ENCODE measurements at places on chromosomes 7 and 10.

GRCh38 chr7:75679060-75679459 is 59.7 kb downstream of the HIP1 start:
- no peak for DNase-seq

GRCh38 chr7:85464042-85464651 is 277.3 kb upstream of the SEMA3D start:
- no peak for DNase-seq

DNA sequence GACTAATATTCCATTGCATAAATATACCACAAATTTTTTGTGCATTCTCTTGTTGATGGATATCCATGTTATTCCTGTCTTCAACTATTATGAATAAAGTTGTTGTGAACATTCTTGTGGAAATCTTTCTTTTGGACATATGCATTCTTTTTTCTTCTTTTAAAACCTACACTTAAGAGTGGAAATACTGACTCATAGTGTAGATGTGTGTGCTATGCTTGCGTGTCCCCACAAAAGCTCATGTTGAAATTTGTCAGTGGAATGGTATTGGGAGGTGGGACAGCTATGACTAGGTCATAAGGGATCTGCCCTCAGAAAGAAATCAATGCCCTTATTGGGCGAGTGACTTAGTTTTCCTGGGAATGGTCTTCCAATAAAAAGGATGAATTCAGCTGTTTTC is 203.6 kb upstream of the PRSS58 start:
- no peak for DNase-seq

DNA sequence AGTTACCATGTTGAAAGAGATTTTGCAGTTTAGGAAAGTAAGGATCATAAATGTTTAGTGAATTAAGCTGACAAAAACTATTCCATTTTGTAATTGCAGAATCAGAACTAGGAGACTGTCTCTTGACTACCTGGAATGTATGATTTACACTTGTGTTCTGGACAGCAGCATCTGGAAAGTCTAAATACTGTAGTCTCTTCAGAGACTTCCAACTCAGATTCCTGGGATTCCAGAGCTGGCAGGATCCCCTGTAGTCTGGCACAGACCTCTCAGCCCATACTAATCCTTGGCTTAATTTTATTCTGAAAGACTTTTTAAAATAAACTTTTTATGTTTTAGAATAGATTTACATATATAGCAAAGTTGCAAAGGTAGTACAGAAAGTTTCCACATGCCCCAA is 452.7 kb downstream of the DPP6 start:
- no peak for DNase-seq

- DNase-seq, result no peak
Observed at GRCh38 chr7:100863406-100863950, 3.7 kb upstream of the TRIP6 start.

- DNase-seq, result no peak
Observed at GRCh38 chr7:17716816-17717215, 223.5 kb downstream of the SNX13 start.

DNA sequence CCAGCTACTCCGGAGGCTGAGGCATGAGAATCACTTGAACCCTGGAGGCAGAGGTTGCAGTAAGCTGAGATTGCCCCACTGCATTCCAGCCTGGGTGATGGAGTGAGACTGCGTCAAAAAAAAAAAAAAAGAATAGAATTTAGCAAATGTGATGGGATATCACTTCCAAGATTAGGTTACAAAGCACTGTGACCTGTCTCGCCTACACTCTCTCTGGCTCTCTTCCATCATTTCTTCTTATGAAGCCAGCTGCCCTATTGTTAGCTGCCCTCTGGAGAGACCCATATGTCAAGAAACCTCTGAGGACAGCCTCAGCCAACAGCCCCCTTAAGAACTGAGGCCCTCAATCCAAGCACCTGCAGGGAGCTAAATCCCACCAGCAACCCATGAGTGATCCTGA is 28.2 kb downstream of the ARHGAP21 start:
- DNase-seq, result no peak

- DNase-seq, result peak; percentile 90
Observed at GRCh38 chr7:133310232-133310862, 57.5 kb downstream of the EXOC4 start.

- DNase-seq, result no peak
Observed at GRCh38 chr10:76213876-76214275, 782.5 kb downstream of the LRMDA start.

DNA sequence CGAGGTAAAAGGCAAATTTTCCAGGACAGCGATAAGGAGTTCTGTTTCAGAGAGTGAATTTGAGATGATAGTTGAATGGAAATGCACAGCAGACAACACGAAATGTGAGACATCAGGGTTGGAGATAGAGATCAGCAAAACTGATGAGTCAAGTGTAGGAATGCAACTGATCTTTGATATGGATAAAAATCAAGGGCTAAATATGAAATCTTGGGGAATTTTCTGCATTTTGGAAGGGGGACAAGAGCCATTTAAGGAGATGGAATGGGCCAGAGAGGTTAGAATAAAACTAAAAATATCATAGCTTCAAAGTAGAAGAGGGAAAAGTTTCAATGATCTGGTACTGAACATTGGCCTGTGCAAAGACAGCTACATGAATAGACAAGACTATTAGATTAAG is 11.5 kb downstream of the CISD1 start:
- no peak for DNase-seq

- DNase-seq, result no peak
Observed at GRCh38 chr10:58486821-58487220, 25.9 kb upstream of the BICC1 start.

DNA sequence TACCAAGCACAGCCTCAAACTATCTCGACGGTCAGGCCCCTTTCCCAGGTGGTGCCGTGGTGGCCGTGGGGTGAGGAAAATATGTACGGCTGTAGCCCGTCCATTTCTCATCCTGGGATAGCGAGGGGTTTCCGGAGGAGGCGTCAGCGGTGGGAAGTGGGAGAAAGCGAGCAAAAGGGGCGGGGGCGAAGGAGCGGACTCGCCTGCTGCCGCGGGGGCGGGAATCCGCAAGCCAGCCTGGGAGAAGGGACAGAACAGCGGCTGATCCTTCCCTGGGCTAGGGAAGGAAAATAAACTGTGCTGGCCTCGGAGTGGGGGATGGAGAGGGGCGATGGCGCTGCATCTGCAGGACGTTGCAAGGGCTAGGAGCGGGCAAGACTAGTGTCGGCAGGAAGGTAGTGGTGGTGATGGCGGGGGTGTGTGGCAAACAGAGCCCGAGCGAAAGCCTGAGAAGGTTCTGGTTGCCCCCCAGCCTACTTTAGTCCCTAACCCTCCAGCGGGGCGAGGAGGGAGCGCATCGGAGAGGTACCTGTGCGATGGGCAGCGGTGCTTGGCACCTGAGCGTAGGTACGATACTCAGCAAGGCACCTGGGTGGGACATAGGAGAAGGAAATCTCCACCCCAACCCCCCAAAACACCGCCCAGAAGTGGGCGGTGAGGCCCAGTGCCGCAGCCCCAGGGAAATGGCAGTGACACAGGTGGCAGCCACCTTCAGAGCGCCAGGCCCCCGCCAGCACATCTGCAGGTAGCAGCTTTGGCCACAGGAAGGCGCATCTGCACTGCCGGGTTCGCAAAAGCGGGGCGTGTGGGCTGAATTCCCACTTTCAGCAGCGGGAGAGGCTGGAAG is 49.9 kb upstream of the STEAP1B start:
- DNase-seq, result peak; percentile 91

DNA sequence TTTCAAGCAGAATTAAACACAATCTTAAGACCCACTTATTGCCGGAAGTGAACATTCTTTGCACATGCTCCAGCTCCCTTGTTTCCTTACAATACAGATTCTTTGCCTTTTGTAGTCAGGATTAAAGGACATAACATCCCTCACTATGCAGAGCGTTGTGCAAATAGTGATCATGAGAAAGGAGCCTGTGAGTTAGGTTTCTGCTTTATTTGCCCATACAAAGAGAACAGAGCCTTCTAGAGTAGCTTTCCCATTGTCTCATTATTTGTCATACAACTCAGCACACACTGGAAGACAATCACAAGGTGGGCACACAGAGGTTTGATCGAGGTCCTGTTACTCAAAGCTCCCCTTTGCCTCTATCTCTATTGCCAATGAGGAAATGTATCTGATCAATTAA is 48.2 kb upstream of the WDR11 start:
- peak; percentile 48 for DNase-seq

DNA sequence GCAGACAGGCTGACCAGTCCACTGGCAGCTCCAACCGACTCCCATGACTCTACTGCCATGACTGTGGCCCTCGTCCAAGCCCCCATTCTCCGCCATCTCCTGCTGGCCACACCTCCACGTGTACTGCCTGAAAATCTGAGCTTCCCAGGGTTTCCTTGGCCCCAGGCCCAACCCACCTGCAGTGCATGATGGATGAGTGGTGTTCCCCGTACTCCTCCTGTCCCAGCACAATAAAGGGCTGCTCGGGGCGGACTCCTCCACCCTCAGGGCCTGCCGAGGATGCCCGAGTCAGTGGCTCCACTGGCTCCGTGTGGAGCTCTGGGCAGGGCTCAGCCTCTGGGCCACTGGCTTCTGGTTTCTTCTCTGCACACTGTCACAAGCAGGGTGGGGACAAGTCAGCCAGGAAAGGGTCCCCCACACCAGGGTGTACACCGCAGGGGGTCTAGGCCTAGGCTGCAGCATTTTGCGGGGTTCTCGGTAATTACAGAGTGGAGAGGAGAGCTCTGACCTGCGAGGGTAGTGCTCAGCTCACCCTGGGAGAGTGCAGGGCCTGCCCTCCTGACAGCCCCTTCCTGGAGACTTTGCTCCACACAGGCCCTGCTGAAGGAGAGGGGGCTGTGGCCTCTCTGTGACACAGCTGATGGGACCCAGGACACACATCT is 15.2 kb downstream of the WDR91 start:
- no peak for DNase-seq

GRCh38 chr10:28043941-28044340 is 45.1 kb upstream of the ODAD2 start:
- DNase-seq, result no peak

- DNase-seq, result no peak
Observed at GRCh38 chr10:77974396-77975074, 48.0 kb upstream of the DLG5 start.

DNA sequence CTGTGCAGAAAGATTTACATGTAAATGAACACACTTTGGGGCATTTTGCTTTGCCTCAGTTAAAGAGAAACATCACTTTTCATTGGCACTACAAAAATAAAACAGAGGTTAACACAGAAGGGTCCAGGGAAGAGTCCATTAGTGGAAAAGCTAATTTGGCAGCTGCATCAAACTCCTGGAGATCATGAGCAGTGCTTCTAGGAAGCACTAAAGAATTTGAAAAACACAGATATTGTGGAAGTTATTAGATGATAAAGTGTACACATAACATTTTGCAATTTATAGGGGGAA is 161.2 kb downstream of the LRRTM3 start:
- DNase-seq, result no peak

DNA sequence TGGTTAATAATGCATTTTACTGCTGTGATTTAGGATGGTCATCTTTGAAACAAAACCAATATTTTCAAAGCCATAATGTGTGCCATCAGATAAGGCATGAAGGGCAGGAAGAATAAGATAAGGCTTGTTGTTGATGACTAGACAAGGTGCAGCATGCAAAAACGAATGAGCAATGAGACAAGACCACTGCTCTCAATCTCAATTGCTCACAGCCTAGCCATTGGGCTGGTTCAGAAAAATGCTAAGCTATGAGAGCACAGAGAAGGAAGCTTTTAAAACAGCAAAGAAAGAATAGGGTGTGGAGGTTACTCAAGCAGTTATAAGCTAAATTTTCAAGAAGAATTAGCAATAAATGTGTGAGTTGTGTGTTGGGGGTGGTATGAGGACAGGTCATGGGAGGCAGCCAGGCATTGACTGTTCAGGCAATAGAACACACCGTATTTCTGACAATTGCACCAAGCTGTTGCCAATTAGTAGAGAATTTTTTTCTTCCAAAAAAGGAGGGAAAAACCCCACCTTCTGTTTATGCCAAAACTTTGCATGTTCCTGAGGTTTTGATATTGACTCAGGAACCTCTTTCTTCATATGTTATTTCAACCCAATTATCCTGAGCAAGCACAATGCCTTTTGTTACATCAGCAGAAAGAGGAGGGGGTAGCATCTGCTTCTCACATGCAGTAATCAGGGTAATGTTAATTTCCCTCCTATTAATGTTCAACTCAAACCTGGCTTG is 276.5 kb downstream of the HDAC9 start:
- no peak for DNase-seq

GRCh38 chr7:107581387-107582013 is 1.5 kb downstream of the BCAP29 start:
- DNase-seq, result no peak

GRCh38 chr10:21084700-21085099 is 187.6 kb upstream of the NEBL start:
- no peak for DNase-seq

- DNase-seq, result peak; percentile 94
Observed at GRCh38 chr7:99616359-99617191, at the start of gene ZSCAN25. TSS of gene ZSCAN25 (plus strand) at chr7:99616946. CDS start at chr7:99619607, 2,661 bp downstream.

DNA sequence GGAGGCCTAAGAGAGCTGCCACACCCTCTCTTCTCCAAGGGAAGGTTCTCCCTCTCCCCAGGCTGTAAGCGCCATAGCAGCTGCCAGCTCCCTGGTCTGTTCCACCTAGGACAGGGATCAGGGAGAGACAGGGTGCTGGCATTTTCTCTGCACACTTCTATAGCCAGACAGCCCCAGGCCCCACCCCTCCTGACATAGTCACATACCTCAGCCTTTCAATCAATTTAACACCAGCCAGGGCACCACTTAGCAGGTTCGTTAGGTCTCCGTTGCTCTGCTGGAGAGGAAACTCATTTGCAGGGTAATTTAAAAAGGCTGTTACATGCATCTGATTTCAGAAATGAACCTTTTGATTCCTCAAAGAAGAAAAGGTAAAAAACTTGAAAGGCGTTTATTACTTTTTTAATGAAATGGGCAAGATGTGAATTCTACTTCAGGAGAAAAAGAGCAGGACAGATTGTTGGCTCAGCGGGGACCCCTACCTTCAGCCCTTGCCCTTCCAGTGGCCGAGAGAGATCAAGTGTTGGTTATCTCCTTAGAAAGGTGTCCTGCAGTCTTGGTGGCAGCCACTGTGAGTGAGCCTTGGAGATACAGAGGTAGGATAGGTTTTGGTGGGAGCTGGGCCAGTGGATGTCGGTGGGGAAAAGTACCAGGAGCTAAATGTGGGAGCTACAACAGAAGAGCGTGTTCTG is 180.5 kb upstream of the GALNT17 start:
- DNase-seq, result no peak

GRCh38 chr10:119634219-119634544 is 17.0 kb upstream of the BAG3 start:
- DNase-seq, result no peak

- no peak for DNase-seq
Observed at GRCh38 chr10:64036321-64036930, 515.2 kb downstream of the REEP3 start.

DNA sequence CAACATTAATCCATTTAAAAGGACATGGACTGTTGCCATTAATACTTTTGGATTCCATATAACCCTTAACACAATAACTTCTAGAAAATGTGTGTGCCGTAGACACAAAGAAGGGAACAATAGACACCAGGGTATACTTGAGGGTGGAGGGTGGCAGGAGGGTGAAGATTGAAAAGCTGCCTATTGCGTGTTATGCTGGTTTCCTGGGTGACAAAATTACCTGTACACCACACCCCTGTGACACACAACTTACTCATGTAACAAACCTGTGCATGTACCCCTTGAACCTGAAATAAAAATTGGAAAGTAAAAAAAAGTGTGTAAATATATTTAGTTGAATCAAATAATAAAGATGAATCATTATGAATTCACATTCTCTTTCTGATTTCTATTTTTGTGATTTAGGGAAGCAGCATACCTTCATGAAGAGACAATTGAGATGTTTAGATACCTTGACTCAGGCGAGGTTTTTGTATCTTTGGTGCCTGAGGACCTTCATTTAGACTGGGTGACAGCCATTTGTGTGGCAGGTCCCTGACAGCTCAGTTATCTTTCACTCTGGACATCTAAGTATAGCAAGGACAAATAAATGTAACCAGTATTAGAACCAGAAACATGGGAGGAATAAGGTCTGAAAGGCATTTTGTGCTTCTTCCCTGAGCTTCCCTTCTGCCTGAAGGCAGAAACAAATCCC is 28.7 kb downstream of the GIMAP8 start:
- DNase-seq, result peak; percentile 18

All from NCI-H345 (cell line).